Left lung (tissue), 14 donors: ENCODE measurements at places on chromosomes 7 and 10.

DNA sequence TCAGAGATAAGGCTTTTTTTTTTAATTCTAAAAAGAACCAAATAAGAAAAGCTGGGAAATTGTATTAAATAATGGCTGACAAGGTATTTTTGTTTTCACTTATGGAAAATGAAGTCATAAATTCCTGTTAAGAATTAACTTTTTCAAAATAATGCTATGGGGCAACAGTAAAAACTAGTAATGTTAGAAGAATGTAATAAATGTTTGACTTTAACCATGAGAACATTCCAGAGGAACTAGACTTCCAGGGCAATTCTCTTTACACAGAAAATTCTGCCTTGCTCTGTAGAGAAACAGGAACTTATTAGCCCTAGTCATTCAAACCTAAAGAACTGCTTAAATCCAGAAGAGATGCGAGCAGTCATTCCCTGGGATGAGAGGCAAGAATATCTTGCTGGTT is 571.1 kb downstream of the IPMK start:
- DNase-seq: no peak

DNA sequence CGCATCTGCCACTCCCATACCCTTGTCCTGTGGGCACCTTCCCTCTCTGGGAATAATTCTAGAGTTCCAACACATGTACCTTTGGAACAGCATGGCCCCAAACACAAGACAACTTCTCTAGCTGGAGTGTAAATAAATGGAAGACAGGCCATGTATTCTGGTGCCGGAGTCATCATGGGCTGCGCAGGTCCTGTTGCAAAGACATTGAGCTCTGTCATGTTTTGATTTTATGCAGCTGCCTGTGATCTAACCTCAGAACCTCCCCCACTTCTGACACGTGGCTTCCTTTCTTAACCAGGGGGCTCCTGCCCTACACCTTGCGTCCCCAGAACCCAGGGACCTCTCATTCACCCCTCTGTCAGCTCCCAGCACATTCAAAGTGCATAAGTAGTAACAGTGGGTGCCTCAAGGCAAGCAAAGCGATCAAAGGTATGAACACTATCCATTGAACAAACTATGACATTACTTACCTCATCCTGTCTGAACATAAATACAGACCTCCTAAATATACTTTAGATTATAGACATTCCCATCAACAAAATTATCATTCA is 219.9 kb downstream of the FGFR2 start:
- DNase-seq: no peak

DNA sequence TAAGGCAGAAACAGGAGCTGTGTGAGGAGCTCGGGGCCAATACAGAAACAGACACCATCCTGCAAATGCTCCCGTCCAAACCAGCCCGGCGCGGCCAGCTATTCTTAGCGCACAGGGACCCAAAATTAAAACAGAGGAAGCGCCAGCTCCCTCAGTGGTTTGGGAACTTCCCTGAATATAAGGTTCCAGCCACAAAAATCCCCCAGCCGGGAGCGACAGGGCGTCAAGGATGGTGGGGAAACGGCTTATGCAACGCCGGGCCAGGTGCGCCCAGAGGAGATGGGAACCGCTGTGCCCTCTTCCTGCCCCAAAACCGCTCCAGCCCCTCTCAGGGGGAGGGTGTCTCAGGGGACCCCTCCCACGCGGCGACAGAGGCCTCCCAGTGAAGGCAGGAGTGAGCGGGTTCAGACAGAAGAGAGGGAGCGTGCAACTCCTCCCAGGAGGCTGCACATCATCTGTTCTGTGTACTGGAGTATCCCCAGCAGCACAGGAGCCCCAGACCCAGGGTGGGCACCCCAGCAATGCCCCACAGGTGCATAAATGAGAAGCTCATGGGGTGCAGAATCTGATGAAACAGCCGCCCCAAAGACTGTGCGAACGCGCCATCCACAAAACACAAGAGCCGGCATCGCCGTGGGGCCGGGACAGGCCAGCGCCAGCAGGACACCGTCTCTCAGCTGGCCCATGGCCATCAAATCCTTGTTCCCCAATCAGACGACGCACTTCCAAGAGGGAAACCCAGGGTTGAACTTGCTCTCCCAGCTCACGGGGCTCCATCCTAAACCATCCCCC is 73.9 kb upstream of the PDGFA start:
- DNase-seq: no peak

DNA sequence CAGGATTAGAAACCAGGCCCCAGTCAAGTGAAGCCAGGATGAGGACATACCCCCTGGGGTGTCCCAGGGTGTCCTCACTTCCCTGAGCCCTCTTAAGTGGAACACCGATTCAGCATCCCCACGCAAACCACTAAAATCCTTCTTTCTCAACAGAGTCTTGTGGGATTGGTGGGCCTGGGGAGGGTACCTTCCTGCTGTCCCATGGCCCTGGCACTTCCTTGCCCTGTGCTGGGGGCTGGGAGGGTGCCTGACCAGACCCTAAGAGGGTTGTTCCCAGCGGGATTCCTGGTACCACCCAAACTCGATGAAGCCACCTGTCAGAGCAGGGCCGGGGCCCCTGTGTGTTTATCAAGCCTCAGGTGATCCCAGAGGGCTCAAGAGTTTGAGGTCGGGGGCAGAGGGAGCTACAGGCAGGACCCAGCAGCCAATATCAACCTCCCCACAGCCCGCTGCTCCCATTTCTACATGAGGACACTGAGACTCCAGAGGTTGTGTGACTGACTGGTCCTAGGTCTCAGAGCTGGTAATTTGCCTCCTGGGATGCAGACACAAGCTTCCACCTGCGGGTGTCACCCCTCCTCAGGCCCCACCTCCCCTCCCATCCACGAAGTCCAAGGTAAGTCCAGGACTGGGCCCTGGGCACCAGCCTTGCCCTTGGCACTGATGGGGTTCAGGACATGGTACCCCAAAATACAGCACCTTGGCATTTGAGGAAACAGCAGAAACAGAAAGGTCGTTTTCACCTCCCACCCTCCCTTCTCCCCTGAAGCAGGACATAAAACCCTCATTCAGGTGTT is 31.4 kb downstream of the OAT start:
- no peak for DNase-seq

- DNase-seq: no peak
Measured at GRCh38 chr7:107972941-107973376, 30.0 kb downstream of the LAMB1 start.
